H54 (cell line): ENCODE measurements at places on chromosomes 1 and 21.
A peak's percentile ranks its signal among the peaks of the same experiment; 100 is the strongest.

- DNase-seq: no peak
Measured at GRCh38 chr1:226497991-226498639, 50.4 kb upstream of the STUM start.

DNA sequence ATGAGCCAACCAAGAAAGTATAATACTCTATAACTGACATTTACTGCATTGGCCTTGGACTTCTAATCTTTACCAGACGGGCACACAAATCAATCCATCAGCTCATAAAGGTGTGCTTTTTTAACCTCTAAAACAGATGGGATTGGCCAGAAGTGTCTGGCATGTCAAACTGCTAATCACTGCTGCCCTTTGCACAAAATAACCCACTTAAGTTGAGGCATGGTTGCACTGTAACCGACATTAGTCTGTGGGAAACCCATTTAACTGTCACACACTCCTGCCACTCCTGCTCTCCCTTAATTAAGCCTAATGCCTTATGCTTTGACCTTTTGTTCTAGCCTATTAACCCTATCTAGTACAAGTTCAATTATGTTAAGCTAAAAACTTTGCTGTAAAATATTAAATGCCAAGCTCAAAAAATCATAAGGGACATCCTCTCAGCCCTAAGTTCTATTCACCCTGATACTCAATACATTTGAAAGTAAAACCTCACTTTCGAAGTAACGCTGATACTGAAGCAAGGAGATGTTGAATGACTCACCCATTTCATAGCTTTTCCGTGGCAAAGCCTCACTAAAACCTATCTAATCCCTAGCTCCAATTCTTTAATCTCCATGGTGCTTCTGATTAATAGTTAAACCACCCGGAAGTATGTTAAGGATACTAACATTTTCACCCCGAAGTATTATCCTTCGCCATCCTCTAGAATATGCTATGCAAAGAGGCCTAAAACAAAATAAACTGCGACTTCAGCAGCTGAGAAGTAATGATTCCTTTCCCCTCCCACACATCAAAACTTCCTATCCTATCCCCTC lies 12.9 kb downstream of the NRIP1 start:
- DNase-seq: no peak

DNA sequence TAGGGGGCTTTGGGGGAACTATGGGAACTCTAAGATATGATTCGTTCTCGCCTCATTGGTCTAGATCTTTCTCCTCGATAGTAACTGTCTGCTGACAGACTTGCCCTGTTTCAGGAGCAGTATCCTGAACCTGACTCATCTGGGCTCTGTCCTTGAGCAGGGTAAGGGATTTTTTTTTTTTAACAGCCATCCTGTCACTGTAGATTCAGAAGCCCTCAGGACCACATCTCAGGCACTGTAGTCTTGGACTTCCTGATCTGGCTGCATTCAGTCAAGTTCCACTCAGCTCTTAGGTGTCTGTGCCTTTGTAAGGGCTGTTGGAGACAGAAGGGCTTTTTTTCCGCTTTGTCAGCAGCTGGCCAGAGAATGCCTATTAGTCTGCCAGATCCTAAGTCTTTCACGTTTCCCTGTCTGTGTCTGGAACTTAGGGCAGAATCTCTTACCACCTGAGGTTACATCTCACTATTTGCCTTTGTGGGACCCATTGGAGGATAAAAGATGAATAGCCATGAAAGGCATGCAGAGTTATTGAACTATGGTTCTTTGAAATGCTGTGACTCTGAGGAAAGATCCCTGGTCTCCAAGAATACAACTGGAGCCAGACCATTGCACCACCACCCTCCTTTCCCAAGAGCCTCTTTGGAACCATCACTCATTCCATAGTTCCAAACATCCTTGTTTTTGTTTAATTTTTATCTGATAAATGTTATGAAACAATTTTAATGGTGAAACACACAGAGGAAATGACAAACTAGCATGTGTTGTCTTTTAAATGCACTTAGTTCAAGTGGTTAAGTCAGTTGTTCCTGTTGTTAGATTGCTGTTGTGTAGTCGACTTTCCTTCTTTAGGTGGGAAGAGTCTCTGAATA lies 49.7 kb upstream of the MACF1 start:
- no peak for DNase-seq

DNA sequence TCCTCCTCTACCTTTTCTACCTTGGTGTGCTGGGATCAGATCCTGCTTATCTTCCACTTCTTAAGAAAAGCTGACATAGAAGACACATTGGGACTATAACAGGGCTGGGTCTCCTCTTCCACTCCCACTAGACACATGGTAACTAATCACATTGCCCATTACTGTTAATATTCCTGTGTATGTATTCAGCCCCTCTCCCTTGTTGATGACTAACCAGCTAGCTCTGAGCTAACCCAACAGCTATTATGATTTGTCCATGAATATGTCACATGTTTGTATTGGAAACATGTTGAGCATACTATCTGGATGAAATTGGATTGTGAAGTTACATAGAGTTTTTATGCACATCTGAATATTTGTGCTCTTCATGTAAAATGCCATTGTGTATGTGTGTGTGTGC lies 52.9 kb downstream of the MPZL1 start:
- DNase-seq: peak; percentile 27

DNA sequence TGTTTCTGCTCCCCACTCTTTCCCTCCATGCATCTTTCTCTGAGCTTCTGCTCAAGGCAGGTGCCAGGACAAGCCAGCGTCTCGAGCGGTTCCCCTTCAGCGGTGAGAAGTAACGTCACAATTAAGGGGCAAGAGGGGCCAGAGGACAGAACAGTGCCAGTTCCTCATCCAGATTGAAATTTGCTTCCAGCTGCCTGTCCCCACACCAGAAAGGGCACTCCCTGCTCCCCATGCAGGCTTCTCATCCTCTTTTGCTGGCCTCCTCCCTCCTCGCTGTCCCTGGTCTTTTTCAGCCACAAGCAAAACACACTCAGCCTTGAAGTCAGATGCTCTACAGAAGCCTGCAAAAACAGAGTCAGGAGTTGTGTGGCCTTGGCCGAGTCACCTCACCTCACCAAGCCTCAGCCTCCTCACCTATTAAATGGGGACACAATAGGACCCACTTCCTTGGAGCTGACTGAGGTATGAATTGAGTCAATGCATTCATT lies 35.0 kb upstream of the ECE1 start:
- no peak for DNase-seq

DNA sequence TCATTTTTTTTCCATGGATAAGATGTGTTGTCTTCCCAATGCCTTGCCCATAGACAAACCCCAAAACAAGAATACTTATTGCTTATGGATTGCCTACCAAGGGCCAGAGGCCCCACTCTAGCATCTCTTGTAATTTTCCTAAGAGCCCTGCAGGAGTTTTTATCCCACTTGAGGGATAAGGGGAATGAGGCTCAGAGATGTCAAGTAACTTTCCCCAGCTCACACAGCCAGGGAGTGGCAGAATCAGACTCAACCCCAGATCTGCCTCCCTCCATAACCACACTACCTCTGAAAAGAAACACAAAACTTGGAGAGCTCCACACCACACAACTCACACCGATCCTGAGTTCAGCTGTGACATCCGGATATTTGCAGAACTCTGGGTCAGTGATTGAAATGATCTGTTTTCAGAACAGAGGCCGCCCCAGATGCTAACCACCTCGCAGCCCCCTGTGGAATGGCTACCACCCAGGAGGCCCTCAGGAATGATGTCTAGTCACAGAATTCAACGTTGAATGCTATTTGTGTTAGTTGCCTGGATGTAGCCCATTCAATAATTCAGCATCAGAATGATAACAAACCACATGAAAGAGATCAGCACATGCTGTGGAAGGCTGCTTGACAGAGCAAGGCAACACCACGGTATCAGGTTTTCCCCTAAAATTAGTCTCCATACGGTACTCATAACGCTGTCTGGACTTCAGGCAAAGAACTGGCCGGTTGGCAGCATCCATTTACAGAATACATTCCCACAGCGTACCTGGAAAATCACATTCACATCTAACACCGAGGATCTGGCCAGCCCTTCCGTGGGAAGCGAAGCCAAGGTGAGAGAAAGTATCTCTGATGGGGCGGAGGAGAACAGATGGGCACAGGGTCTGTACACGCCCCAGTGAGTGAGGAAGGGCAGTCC lies 231.9 kb downstream of the TOMM20 start:
- no peak for DNase-seq
